ENCODE measurements at places on chromosomes 1 and 21.

GRCh38 chr1:159076438-159077119, at the start of gene AIM2:
Gene AIM2 (minus strand): TSS chr1:159076766. CDS start chr1:159073499, 3,267 bp downstream.
- H3K36me3 ChIP-seq: no peaks in the 10 kb centered on the region
- DNase-seq: no peak
- no peak within 1 kb of the TSS for H3K27ac ChIP-seq
- no peak within 1 kb of the TSS for H3K4me3 ChIP-seq

DNA sequence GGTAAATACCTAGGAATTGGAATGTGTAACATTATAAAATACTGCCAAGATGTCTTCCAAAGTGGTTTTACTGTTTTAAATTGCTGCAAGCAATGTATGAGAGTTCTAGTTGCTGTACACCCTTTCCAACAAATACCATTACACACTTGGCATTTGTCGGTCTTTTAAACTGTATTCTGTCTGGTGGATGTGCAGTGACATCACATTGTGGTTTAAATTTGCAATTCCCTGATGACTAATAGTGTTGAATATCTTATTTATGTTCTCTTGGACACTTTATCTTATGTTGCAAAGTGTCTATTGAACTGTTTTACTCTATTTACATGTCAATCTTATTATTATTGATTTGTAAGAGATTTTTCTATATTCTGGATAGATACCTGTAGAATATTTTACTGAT, 561.2 kb upstream of the B3GALT2 start:
- H3K4me3 ChIP-seq: no peak overlapping the region

GRCh38 chr1:211281320-211282022, 22.3 kb downstream of the RCOR3 start:
- H3K4me3 ChIP-seq: no peak overlapping the region
- no peaks in the 10 kb centered on the region for H3K27me3 ChIP-seq
- H3K4me1 ChIP-seq: peaks cover 9% of the 10 kb centered on the region
- peak overlapping the region; percentile 65 for H3K27ac ChIP-seq
- H3K36me3 ChIP-seq: peaks cover 8% of the 10 kb centered on the region

DNA sequence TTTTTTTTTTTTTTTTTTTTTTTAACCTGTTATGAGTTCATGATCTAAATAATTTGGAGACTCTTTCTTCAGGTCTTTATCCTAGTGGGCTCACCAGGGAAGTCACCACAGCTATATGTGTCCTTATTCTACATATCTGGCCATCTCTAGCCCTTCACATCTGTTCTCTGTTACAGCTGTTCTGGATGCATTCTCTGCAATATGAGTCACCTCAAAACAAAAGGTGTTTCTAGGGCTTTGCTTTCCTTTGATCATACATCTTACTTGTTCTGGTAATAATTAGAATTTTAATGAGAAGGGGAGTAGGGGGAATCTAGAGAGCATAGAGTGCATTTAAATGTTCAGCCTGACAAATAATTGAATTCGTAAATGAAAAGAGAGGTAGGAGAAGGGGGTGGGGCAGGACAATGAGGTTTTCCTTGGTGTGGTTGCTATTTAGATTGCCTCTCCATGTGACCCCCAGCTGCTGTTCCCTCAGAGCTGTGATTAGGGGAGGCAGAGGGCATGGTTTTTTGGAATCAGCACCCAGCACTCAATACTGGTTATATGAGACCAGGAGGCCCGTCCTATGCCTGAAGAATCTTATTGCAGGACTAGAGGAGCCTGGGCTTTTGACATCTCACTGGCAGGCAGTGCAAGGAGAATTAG, 8.0 kb downstream of the SYT6 start:
- no peak overlapping the region for H3K4me3 ChIP-seq
- DNase-seq: no peak
- H3K4me1 ChIP-seq: peaks cover 54% of the 10 kb centered on the region
- H3K27me3 ChIP-seq: no peaks in the 10 kb centered on the region
- H3K27ac ChIP-seq: no peak overlapping the region
- no peaks in the 10 kb centered on the region for H3K36me3 ChIP-seq

DNA sequence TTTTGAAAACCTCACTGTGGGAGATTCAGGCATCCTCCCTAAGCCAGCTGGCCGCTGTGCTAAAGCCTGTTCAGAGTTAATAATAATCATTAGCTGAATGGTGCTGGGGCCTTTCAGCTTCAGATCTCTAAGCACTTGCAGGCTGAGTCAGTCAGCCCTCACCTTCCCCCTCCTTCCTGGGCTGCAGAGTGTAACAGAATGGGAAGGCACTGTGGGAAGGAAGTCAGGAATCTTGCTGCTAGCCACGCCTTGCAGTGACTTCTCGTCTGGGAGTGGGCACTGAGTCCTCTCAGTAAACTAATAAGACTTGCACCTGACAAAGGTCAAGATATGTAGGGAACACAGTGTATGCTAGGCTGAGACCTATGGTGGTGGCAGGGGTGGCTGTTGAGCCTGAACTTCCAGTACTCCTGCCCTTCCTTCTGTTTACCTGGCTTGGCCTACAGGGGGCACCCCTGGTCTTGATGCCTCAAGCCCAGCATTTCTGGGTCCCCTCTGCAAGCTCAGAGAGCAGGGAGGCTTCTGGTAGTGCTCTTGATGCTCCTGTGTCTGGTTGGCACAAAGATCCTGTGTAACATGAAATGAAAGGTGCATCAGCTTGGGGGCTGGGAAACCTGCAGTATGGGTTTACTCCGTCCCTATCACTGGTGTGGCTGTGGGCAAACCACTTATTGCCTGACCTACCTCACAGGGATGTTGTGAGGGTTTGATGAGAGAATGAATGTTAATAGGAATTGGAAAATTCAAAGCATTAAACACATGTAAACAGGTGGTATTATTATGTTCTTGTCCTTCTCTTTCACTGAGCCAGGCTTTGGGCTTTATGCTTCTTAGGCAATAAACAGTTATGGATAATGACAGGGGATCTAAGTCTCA, 6.0 kb downstream of the CYB561D1 start:
- H3K27ac ChIP-seq: peak overlapping the region; percentile 58
- peaks cover 16% of the 10 kb centered on the region for H3K4me1 ChIP-seq
- DNase-seq: peak; percentile 64
- no peaks in the 10 kb centered on the region for H3K27me3 ChIP-seq
- no peaks in the 10 kb centered on the region for H3K36me3 ChIP-seq
- H3K4me3 ChIP-seq: no peak overlapping the region

DNA sequence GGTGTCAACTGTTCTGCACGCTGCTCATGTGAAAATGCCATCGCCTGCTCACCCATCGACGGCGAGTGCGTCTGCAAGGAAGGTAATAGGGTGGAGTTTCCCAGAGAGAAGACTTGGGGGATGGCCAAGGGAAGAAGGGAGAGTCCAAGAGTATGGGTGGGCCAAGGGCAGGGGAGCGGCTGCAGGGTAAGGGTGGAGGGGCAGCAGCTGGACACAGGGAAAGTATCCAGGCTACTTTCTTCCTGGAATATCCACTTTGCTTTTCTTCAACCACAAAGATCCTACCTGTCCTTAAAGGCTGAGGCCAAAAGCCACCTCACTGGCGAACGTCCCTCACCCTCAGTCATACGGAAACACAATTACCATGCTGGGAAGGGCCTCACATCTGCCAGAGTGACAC, 11.5 kb upstream of the LRRC71 start:
- no peak overlapping the region for H3K27ac ChIP-seq
- peaks cover 29% of the 10 kb centered on the region for H3K27me3 ChIP-seq
- peaks cover 6% of the 10 kb centered on the region for H3K4me1 ChIP-seq
- no peak for DNase-seq
